Astrocyte (in vitro differentiated cells and primary cell): ENCODE measurements at places on chromosomes 11 and 22.
A peak's percentile ranks its signal among the peaks of the same experiment; 100 is the strongest.

DNA sequence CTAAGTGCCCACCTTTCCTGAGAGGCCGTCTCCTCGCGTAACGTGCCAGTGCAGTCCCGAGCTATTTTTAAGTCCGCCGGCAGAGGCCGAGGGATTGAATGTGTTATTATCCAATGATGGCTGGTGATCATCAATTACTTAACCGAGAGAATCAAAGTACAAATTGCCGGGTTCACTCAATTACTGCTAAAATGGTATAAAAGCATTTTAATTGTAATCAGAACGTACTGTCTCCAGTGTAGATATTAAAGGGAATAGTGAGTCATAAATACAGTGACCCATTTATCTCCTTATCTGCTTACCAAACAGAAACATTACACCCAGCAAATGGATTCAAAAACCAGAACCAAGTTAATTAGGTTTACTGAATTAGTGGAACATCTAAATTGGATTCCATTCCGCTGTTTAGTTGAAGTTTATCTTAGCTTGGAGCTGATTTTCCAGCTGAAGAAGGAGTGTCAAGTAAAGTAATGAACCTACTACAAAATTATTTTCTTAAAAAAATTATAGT, 334.9 kb downstream of the BRD1 start:
- DNase-seq: no peak

DNA sequence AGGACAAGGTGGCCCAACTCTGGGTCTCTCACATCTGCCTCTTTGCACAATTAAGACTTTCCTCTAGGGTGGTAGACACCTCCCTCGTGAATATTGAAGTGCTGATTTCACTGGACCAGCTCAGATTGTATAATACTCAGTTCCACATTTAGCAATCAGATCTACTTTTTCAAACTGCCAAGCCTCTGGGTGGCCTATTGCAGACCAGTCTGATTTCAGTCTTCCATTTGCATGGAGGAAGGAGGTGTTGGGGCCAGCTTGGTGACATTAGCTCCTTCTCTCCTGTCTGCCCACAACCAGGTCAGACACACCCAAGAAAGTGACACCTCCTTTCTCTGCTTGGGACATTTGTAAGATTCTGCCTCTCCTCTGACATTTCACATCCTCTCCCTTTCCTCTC, 78.2 kb downstream of the PPFIBP2 start:
- no peak for DNase-seq

- no peak for DNase-seq
Observed at GRCh38 chr11:1920128-1920908, 815 bp downstream of the TNNT3 start.

- peak; percentile 66 for DNase-seq
Observed at GRCh38 chr22:47043835-47044721, 281.6 kb downstream of the TBC1D22A start.

DNA sequence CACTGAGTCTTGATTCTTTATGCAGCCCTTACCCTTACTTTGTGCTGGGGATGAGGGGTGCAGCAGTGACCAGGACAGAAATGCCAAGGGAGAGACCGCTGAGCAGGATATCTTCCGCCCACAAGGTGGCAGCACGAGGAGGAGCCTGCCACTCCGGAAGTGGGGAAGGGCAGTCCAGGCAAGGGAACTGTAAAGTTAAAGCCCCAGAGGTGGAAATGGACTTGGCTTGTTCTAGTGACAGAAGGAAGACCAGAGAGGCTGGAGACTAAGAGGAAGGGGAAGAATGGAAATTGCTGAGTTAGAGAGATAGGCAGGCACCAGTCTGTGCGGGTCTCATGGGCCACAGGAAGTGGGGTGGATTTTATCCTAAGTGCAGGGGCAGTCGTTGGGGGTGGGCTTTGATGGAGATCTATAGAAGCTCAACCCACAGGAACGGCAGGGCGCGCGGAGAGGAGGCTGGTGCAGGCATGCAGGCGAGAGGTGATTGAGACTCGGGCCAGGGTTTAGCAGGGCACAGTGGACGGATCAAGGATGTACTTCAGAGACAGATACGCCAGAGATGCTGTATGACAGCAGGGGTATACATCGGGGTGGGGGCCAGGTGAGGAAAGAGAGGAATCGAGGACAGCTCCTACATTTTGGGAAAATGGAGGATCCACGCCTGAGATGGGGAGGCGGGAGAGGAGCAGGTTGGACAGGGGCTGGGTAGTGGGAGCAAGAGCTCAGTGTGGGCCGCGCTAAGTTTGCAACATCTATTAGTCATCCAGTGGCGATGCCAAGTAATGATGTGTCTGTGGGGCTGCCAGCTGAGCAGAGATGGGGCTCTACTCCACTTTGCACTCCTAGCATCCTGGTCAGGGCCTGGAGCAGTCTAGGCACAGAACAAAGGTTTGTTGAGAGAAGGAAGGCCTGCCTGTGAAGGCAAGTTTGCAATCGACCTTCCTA, 3.3 kb upstream of the GRK2 start:
- peak; percentile 67 for DNase-seq

GRCh38 chr22:20526628-20527355, 19.4 kb downstream of the MED15 start:
- peak; percentile 83 for DNase-seq
